AG10803 (cell line): ENCODE measurements at places on chromosomes 11 and 22.

- DNase-seq: no peak
These were observed 7.3 kb downstream of the KCNE3 start for GRCh38 chr11:74460065-74460464.

GRCh38 chr11:64545619-64546018 lies 45.4 kb upstream of the SLC22A12 start:
- peak; percentile 64 for DNase-seq

DNA sequence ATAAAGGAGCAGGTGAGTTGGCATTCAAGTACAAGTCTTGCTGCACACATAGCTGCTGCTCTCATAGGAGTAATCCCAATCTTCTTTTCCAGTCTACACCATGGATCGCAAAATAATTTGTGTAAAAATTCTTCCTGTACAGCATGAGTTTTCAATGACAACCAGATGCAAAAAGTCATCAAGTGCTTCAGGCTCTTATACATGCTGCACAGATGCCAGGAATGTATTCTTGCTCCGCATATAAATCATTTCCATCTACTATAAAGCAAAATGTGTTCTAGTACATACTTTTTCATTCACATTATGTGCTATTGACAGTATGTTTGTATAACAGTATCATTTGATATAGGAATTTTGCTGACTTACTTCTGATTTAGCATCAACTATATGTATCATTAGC lies 35.4 kb downstream of the NXPE2 start:
- no peak for DNase-seq

DNA sequence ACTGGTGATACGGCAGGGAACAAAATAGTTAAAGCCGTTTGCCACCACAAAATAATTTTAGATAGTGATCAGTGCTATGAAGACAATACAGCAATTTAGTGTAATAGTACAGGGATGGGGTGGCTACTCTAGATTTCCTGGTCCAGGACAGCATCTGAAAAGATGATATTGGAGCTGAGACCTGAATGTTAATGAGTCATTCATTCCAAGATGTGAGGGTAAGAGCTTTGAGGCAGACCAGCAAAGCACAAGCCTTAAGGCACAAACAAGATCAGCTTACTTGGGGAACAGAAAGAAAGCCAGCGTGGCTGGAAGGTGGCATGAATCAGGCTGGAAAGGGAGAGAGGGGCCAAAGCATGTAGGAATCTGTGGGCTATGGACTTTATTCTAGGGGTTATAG lies 132.3 kb downstream of the TRIM44 start:
- DNase-seq: peak; percentile 45

DNA sequence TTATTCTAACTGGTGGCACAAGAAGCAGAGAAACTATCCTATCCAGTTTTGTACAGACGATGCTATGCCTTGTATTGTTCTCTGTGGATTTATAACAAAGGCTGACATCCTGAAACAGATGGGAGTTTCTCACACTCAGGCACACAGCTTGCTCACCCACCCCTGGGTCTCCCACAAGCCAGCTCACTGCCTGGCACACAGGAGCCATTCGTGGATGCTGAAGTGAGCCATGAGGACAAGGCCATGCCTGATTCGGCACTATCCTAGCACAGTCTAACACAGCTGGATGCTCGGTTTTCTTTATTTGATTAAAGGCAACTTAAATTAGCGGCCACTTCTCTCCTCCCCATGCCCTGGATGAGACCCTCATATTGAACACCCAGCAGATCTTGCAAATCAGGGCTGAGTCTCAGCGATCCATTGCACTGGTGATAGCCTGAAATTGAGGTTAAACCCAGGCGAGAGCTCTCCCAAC lies 25.7 kb upstream of the TMPRSS4 start:
- no peak for DNase-seq

DNA sequence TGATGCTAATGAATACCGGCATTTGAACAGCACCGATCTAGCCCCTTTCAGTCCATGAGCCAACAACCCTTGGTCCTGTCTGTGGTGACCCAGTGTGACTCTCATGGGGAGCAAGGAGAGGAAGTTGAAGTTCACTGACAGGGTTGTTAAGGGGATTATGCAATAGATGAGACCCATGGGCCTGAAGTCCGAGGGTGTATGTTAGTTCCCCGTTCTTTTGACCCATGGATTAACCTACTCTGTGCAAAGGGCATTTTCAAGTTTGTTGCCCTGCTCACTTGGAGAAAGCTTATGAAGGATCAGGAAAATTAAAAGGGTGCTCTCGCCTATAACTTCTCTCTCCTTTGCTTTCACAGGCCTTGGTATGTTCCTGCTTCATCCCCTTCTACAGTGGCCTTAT lies 4.9 kb downstream of the PNPLA3 start:
- DNase-seq: no peak

- peak; percentile 10 for DNase-seq
These were observed 149.0 kb downstream of the APOL5 start for GRCh38 chr22:35866651-35867050.
